GM23248 (cell line): ENCODE measurements at places on chromosomes 5 and 9.

DNA sequence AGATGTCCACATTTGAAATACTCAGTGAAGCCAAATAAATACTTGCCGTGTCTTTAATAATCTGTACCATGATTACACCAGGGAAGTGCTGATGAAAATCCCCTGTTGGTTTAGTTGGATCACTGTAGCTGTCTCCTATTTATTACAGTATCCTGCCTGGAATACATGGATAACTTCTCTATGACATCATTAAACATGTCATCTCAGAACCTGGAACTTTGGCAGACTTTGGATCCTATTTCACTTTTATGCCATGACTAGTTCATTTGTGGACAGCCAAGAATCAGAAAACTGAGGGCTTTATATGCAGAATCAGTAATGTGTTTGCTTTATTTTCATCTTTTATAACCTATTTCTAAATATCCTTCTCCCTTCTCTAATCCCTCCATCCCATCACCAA is at the start of gene TXNDC8:
Gene TXNDC8, minus strand, starts transcription at position 137 of the 400 bp plus-strand sequence.
- DNase-seq, result peak; percentile 69

DNA sequence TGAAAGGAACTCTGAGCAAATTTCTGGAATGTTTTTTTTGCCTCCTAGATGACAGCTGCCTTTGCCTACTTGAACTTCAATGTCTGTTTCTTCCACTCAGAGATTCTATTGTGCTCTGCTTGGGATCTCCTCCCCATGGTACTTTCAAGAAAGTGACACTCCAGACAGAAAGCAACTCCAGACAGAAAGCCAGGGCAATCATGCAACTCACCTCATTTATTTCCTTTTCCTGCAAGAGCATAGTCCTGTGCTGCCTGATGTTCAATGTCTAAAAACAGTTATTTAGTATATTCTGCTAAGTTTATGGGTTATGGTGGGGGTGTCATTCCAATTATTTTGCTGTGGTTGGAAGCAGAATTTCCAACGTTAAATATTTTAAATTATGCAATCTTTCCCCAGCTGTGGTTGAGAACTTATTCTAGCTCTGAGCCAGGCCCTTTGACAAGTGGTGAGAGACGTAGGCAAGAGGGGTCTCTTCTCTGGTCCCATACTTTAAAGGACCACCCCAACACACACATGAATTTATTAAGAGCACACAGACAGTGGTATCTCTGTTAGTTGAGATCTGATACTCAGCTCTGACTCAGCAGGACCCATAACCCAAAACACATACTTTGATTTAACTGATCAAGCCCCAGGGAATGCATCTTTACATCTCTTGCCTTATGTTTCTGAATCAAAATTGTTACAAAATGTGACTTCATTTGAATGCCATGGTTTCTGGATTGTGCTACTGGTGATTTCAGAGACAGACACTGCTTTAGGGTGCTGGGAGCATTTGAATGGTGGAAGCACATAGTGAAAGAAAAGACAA is 39.5 kb upstream of the MAMDC2 start:
- DNase-seq, result peak; percentile 10

- DNase-seq, result no peak
Measured at GRCh38 chr9:116331241-116331640, 177.7 kb downstream of the PAPPA start.

GRCh38 chr5:17666726-17667235 is 32.5 kb downstream of the TAF11L14 start:
- no peak for DNase-seq

DNA sequence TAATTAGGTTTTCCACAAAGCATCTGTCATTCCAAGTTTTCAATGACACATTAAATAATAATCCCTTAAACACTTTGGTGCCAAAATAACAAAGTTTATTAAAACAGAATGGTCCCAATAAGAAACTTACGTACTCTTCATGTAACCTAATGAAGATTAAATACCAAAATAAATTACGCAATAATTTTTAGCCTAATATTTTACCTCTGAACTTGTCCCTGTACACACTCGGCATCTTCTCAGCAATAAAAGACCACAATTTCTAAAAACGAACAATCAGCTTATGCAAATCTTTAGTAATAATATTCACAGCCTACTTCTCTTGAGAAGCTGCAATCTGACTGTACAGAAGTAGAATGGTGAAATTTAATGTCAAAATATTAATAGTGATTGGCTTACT is 163.6 kb downstream of the ZDHHC21 start:
- DNase-seq, result no peak

DNA sequence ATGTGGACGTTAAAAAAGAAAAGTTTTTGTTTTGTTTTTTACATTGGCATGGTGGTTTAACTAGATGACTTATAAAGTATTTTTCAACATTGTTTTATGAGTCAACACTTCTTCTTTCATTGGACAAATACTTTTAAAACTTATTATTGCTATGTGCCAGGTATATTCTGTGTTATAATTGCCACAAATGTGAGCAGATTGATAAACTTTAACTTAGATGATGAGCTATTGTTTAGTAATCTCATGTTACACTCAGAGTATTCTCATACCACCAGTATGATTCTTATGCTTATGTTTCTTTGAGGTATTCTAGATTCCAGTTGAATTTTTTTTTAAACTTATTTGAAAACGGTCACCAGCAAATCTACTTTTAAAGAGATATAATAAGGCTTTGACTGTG is 60.3 kb downstream of the RASA1 start:
- DNase-seq, result peak; percentile 18

DNA sequence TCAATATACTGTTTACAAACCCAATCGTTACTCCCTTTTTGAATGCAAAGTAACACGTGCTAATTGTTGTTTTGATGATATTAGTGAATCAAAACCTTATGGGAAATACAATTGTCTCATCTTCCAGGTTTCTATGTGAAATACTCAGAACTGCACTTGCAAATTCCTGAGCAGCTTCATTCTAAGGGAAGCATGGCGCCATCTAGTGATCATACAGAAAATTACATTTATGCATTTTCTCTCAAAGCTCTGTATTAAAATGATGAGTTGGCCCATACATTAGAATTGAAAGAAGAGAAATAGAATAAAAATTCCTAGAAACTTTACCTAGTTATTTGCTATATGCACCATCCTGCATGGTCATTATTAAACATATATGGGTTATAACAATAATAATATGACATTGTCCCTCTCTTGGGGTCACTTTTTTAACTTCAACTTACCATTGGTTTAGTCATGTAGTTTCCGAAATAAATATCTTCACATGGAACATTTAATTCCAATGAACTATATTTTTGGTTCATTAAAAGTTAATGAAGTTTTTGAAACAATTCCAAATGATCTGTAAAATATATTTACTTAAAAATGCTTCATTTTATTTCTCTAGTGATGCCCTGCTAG is 220.0 kb downstream of the PDE4D start:
- peak; percentile 69 for DNase-seq

DNA sequence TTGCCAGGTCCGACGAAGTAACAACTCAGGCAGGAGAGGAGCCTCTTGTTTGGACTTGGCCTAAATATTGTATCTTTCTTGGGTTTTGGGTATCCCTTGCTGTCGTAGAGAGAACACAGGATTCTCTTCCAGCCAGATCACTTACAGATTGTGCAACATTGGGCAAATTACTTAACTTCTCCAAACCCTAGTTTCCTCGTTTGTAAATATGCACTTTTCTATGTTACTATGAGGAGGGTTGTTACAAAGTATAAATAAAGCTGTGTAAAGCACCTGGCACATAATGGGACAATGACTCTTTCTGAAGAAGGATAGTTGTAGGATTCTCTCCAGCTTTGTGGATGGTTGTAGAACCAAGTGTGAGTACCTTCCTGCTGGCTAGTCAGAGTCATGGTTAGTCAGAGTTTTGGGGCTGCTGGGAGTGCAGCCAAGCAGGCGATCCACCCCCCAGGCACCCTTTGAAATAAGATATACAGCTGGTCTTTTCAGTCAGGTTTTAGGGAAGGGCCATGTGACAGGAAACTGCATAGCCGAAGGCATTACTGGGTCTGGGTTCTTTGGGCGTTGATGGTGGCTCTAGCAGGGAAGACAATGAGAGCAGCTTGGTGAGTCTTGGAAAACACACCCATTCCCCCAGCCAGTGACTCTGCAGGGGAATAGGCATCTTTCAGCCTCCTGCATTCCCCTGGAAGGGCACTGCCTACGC is 49.9 kb upstream of the GDNF start:
- DNase-seq, result peak; percentile 91

DNA sequence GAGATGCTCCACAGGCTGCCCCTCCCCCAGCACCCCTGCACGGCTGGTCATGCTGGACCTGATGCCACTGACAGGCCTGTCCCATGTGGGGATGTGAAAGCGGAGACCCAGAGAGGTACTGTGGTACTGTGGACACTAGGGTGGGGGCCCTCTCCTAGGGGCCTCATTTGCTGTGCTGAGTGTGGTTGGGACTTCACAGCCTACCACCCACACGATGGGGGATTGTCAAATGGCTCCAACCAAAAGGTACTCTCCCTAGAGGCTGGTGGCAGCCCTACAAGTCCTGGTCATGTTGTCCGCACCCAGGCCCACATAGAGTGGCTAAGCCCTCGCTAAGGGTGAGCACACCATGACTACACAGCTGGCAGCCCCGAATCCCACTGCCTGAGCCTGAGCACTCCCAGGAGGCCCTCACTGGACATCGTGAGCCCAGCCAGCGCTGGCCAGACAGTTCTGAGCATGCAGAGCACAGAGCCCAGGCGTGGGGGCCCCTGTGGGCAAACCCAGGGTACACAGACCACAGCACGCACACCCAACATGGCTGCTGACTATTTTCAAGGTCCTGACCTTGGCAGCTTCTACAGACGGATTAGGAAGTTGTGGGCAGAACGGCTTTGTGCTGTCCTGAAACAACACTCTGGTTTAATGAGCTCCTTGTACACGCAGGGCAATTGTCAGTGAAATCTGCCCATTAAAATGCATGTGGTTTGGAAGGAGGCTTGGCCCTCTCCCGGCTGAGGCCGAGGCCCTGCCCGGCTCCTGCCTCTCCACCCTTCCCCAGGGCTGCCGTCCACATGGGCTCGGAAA is 214.1 kb downstream of the HSPA4 start:
- no peak for DNase-seq

DNA sequence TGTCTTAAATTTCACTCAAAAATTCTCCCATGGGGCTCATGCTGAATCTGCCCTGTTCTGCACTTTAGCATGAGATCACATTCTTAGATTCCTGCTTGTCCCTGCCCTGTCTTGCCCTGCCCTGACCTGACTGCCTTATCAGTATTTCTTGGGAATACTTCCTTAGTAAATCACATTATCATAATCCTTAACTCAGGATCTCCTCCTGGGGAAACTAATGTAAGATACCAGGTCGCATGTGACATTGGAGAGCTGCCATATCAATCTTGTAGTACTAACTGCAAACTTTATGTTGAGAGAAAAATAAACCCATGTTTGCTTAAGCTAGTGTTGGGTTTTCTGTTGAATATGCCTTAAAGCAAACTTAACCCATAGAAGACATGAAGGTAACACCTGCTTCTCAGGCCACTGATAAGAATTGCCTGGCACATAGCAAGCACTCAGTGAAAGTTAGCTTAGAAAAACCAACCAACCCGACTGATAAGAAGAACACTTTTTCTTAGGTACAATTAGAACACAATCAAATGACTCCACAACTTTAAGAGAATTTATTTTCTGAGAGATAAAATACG is 53.3 kb downstream of the IL33 start:
- no peak for DNase-seq

- peak; percentile 5 for DNase-seq
Measured at GRCh38 chr5:17282283-17283120, 65.1 kb downstream of the BASP1 start.

- DNase-seq, result no peak
Measured at GRCh38 chr9:121336665-121337064, 33.4 kb downstream of the STOM start.

DNA sequence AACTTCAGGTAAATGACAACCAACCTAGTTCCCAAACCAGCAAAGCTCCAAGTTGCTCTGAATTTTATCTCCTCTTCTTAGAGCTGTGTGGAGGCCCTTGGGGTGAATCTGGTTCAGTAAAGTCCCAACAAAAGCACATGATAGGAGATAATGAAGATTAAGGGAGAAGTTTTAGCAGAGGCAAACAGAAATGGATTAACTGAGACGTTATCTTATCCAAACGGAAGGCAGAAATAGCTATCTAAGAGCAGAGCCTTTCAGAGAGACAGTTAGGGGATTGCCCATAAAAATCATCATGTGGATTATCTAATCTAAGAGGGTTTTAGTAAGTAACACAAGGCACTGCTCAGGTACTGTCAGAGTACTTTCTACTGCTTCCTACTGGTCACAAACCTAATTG is 183.9 kb upstream of the ZNF618 start:
- DNase-seq, result no peak

GRCh38 chr9:13956107-13956506 is 357.8 kb downstream of the NFIB start:
- no peak for DNase-seq

- DNase-seq, result no peak
Measured at GRCh38 chr5:36017622-36018021, 26.4 kb upstream of the UGT3A1 start.

GRCh38 chr5:168947212-168947868 is 353.6 kb downstream of the SLIT3 start:
- DNase-seq, result peak; percentile 74

DNA sequence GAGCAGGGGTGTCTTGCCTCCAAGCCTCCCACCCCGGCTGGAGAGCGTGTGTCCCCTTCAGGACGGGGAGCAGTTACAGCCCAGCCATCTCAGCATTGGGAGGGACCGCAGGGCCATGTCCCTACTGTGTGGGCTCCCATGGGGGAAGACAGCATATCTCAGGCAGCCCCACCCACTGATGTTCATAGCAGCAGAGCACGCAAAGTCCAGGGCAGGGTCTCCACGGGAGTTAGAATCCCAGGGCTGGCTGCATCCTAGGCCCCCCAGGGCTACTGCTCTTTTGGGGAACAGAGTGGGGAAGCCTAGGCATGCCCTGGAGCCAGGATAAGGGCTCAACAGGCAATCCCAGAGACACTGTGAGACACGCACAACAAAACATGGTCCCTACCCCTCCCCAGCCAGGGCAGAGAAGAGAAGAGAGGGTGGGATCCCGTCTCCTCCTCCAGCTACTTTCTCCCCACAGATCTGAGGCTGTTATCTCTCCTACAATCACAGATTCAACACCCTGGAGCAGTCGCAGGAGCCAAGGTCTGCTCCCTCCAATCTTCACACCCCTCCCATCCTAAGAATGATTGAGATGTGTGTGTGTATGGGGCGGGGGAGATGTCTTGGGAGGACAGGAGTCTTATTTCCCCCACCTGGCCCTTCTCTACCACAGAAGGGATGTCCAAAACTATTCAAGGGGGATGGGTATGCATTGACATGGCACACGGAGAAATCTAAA is 3.4 kb downstream of the CNTFR start:
- DNase-seq, result no peak

DNA sequence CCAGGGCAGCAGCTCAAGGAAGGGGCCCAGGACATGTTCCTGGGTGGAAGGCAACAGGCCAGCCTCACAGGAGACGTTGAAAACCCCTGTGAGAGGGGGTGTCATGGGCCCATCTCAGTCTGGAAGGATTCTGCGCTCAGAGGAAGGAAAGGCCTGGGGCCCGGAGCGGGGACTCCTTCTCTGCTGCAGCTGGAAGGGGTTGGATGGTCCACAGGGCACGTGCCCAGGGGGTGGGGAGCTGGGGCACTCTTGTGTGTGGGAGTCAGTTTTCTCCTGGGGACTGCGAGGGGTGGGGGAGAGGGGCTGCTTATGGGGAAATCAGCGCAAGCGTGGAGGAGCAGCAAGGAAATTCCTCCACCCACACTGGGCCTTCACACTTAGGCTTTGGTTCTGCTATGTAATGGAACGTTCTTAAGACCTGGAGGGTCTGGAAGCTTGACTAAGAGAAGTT is 2.9 kb upstream of the LPCAT1 start:
- no peak for DNase-seq
